ENCODE measurements at places on chromosomes 7 and 10.

DNA sequence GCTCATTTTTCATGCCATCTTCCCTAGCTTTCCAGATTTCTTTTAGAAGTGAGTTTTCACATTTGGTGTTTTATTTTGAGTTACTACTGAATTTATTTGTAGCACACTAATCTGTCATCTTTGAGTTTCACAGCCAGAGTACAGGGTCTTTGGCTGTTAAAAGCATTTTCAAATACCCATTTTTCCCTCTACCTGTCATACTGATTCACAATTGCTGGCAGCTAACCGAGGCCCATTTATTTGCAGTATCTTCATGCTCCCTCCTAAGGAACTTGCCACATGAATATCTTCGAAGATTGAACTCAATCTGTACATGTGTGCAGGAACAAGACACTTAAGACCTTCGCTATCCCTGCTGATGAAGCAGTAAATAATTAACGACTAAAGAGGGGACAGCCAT, 44.8 kb upstream of the DKK1 start:
- DNase-seq, result no peak

GRCh38 chr10:44769450-44769849, 141.7 kb upstream of the TMEM72 start:
- no peak for DNase-seq

- DNase-seq, result peak; percentile 67
Measured at GRCh38 chr7:102284399-102284798, 2.3 kb upstream of the SH2B2 start.

GRCh38 chr7:14021069-14021468, 31.6 kb upstream of the ETV1 start:
- peak; percentile 66 for DNase-seq

GRCh38 chr10:89175816-89176215, 31.3 kb downstream of the CH25H start:
- DNase-seq, result no peak

DNA sequence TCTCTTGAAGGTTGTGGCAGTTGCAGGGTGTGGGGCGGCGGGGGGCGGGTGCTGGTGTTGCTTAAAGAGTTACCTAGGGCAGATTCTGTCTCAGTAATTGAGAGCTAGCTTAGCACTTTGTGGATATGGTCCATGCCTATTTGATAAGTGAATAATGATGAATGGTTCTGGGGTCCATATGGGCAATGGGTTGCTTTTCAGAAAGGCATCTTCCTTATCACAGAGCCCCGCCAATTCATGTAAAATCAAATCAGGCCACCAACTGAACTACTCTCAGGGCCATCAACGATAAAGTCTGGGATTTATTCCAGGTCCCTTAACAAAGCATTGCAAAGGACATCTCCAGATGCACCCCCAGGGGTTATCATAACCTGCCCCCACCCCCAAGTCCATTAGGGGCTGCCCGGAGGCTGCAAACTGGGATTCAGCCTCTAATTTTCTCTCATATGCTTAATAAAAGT, 1.8 kb upstream of the PRRT4 start:
- DNase-seq, result no peak

Data from SW480 (cell line).